ENCODE measurements at places on chromosomes 5 and 9. TPM values are rescaled to one million over a fixed set of nuclear protein-coding genes. Genes with fewer than 3 reads are reported as not detected.

GRCh38 chr5:176740702-176741496 is 69.5 kb upstream of the UNC5A start:
- no peak for DNase-seq

Gene BRINP1
- 0.11 TPM for total RNA-seq

DNA sequence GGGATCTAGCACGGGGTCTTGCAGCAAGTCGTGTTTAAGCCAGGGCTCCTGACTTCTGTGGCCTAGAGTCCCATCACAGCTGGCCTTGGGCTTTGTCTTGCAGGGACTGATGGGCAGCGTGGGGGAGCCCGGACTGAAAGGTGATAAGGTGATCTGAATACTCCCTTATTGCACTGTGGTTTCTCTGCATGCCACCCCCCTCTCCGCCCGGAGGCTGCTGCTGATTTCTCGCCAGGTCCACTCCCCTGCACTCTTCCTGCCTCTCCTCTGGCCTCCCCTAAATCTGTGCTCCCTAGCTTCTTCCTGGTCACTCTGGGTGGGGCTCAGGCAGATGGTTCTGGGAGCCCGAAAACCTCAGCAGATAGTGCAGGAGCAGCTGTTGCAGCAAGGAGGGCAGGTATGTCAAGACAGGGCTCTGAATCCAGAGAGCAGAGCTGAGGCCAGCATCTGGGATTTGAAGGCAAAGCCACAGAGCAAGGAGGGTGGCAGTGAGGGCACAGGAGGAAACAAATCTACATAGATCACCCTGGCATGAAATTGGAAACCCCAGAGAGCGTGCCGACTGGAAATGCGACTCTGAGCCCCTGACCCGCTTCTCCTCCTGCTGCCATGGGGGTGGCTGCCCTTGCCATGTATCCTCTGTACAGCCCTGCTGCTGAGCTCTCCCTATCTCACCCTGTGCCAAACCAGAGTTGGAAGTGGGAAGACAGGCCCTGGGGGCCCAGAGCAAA is 76.5 kb downstream of the COL27A1 start:
- DNase-seq: no peak

Gene SOX30
- not detected for total RNA-seq

Gene ADAMTSL2
- total RNA-seq: not detected

Data from pulmonary artery endothelial cell (primary cell).